Thoracic aorta (tissue), 2 donors: ENCODE measurements at places on chromosomes 2 and 18.
A peak's percentile ranks its signal among the peaks of the same experiment; 100 is the strongest.

GRCh38 chr2:167187049-167187727, 298.9 kb downstream of the XIRP2 start:
- peaks cover 16% of the 10 kb centered on the region for H3K4me1 ChIP-seq
- no peaks in the 10 kb centered on the region for H3K27me3 ChIP-seq
- H3K36me3 ChIP-seq = no peaks in the 10 kb centered on the region

DNA sequence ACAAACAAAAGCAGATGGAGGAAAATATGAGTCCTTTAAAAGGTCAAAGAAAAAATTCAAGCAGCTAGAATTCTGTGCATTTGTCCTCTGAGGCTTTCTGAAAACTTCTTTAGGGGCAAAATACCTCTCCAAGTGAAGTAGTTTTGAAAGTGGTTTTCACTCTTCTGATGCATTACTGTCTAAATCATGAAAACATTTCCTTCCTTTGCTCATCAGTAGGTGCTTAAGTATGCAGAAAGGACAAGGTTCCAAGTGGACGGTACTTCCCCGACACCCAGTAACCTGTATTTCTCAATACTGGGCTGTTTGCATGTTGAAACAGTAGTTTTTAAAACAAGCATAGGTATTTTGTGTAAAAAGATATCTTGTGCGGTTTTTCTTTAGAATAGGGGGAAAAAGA, 189.1 kb upstream of the ERBB4 start:
- no peak for DNase-seq
- no peak overlapping the region for H3K27ac ChIP-seq
- peaks cover 3% of the 10 kb centered on the region for H3K4me1 ChIP-seq
- H3K36me3 ChIP-seq = no peaks in the 10 kb centered on the region
- no peak overlapping the region for H3K4me3 ChIP-seq

- no peaks in the 10 kb centered on the region for H3K4me1 ChIP-seq
- no peak for DNase-seq
- no peak overlapping the region for H3K27ac ChIP-seq
- H3K27me3 ChIP-seq = no peaks in the 10 kb centered on the region
- H3K4me3 ChIP-seq = no peak overlapping the region
Observed at GRCh38 chr2:60948161-60948560, 66.8 kb downstream of the REL start.

- no peak overlapping the region for H3K27ac ChIP-seq
- DNase-seq = no peak
- H3K4me1 ChIP-seq = no peaks in the 10 kb centered on the region
- H3K4me3 ChIP-seq = no peak overlapping the region
Observed at GRCh38 chr18:62898359-62898758, 183.0 kb downstream of the PHLPP1 start.

DNA sequence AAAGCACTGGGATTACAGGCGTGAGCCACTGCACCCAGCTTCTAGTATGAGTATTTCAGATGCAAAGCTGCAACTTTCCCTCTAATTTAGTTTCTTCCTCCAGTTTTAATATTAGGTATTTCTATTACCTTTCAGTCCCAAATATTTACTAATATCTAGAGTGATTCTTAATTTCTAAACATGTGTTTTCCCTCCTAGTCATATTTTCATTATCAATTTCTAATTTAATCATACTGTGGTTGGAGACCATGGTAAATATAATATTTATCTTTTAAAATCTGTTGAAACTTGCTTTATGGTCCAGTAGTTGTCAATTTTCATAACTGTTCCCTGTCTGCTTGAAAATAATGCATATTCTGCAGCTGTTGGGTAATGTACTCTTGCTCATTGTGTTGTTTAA, 245.9 kb upstream of the REV1 start:
- no peaks in the 10 kb centered on the region for H3K36me3 ChIP-seq
- H3K27ac ChIP-seq = no peak overlapping the region
- H3K27me3 ChIP-seq = no peaks in the 10 kb centered on the region
- no peaks in the 10 kb centered on the region for H3K4me1 ChIP-seq
- no peak for DNase-seq
- no peak overlapping the region for H3K4me3 ChIP-seq

GRCh38 chr2:65261676-65262075, 34.0 kb downstream of the ACTR2 start:
- no peaks in the 10 kb centered on the region for H3K27me3 ChIP-seq
- H3K4me1 ChIP-seq = no peaks in the 10 kb centered on the region
- no peak for DNase-seq

DNA sequence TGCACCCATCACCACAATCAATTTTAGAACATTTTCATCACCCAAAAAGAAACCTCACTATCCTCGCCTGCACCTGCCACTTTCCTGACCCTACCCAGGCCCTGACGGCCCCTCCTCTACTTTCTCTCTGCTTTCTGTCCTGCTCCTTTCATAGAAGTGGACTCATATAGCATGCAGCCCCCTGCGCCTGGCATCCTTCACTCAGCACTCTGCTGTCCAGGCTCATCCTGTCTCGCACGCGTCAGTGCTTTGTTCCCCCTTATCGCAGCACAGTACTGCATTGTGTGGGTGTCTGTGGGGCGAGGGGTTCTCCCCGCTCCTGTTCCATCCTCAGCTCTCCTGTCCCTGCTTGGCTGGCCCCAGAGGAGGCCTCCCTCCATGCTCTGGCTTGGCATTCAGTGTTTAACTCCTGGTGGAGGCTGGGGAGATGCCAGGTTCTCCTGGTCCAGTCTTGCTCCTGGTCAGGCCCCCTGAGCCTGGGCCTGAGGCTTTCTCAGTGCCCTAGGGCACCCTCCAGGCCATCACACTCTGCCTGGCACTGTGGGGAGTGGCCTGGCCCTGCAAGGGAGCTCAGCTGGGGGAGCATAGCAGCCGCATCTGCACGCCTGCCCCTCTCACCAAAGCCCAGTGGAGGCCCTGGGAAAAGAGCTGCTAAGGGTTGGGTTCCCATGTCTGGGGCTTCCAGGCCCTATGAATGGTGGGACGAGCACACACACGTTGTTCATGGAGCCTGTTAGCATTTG, 6.6 kb upstream of the TUBB6 start:
- no peaks in the 10 kb centered on the region for H3K27me3 ChIP-seq
- H3K4me3 ChIP-seq = no peak overlapping the region
- H3K36me3 ChIP-seq = no peaks in the 10 kb centered on the region
- no peak overlapping the region for H3K27ac ChIP-seq
- H3K4me1 ChIP-seq = peaks cover 8% of the 10 kb centered on the region

- no peak for DNase-seq
- no peak overlapping the region for H3K4me3 ChIP-seq
- H3K27me3 ChIP-seq = no peaks in the 10 kb centered on the region
- no peaks in the 10 kb centered on the region for H3K36me3 ChIP-seq
- no peak overlapping the region for H3K27ac ChIP-seq
- no peaks in the 10 kb centered on the region for H3K4me1 ChIP-seq
Observed at GRCh38 chr2:95760806-95761525, 169.2 kb downstream of the TRIM43 start.

GRCh38 chr18:63344263-63344662, 22.7 kb downstream of the KDSR start:
- peaks cover 24% of the 10 kb centered on the region for H3K36me3 ChIP-seq
- H3K4me3 ChIP-seq = no peak overlapping the region
- no peaks in the 10 kb centered on the region for H3K27me3 ChIP-seq
- DNase-seq = no peak
- H3K27ac ChIP-seq = no peak overlapping the region

DNA sequence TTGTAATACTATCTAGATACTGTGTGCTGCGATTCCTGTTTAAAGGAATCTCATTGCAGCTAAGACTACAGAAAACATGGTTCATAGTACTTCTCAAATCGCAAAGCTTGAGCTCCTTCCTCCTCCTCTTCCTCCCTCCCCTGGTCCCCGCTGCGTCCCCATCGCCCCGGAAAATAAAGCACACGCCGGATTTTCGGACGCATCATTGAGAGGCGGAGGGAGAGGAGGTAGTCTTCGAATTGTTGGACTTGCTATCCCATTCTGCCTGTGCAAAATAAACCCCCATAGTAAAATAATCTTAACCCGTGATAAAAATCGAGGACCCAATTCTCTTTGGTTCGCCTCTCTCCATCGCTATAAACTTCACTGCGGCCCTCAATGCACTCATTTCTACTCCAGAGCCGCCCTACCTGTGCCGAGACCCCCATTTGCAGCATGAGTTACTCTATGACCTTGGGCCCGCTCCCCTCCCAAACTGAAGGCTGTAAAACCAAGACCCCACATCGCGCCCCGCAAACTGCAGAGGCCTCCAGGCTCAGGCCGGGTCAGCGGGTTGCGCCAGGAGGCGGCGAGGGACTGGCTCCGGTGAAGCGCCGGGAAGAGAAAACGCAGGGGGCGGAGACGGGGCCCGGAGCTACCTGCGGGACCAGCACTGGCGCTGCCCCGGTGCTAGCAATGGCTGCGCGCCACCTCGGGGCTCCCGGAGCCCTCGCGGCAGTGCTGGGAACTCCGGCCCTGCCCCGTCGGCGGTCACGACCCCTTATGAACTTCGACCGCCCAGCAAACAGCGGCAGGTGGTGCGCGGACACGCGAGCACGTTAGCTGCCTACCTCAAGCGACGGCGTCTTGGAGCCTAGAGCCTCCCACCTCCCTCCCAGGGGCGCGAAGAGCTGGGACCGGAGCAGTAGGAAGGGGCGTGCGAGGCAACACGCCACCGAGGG, 649 bp downstream of the ESCO1 start:
- DNase-seq = no peak
- H3K4me3 ChIP-seq = peak overlapping the region; percentile 83
- peaks cover 7% of the 10 kb centered on the region for H3K4me1 ChIP-seq
- H3K27me3 ChIP-seq = no peaks in the 10 kb centered on the region

GRCh38 chr2:226031647-226032501, 632.4 kb downstream of the NYAP2 start:
- H3K36me3 ChIP-seq = no peaks in the 10 kb centered on the region
- H3K27me3 ChIP-seq = no peaks in the 10 kb centered on the region
- peak overlapping the region; percentile 81 for H3K4me3 ChIP-seq
- H3K4me1 ChIP-seq = no peaks in the 10 kb centered on the region
- no peak overlapping the region for H3K27ac ChIP-seq
- DNase-seq = no peak

GRCh38 chr18:51234117-51235008, 36.9 kb upstream of the MEX3C start:
- H3K36me3 ChIP-seq = no peaks in the 10 kb centered on the region
- H3K27ac ChIP-seq = no peak overlapping the region
- no peak overlapping the region for H3K4me3 ChIP-seq
- no peak for DNase-seq
- H3K4me1 ChIP-seq = no peaks in the 10 kb centered on the region
- no peaks in the 10 kb centered on the region for H3K27me3 ChIP-seq

- H3K27me3 ChIP-seq = no peaks in the 10 kb centered on the region
- no peak for DNase-seq
- H3K4me1 ChIP-seq = no peaks in the 10 kb centered on the region
- no peak overlapping the region for H3K4me3 ChIP-seq
Observed at GRCh38 chr2:196949116-196949515, 22.6 kb upstream of the PGAP1 start.

DNA sequence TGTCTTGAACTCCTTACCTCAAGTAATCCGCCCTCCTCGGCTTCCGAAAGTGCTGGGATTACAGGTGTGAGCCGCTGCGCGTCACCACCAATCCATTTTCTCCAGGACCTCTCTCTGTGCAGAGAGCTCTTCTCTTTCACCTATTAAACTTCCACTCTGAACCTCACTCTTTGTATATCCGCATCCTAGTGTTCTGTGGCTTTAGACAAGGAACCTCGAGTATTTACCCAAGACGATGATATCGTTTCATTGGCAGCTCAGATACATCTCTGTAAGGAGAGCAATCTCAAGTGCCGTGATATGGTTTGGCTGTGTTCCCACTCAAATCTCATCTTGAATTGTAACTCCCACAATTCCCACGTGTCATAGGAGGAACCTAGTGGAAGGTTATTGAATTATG, 15.1 kb upstream of the WDR33 start:
- no peaks in the 10 kb centered on the region for H3K36me3 ChIP-seq
- no peaks in the 10 kb centered on the region for H3K4me1 ChIP-seq
- no peak for DNase-seq
- no peak overlapping the region for H3K27ac ChIP-seq

DNA sequence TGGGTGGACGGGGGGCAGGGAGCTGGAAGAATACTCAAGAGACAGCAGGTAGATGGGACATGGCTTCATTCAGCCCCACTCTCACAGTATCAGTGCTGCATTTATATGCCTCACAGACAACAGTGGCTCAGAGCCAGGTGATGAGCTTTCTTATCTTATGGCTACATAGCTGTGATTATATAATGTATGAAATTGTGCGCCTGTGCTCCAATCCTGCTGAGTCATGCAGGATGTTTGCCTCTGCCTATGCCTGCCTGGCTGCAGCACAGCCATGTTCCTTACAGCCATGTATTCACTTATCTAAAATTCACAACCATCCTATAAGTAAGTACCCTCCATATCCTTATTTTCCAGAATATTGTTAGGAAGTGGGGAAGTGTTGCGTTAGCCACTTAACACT, 37.7 kb upstream of the RNF103 start:
- H3K36me3 ChIP-seq = no peaks in the 10 kb centered on the region
- no peaks in the 10 kb centered on the region for H3K27me3 ChIP-seq
- no peak for DNase-seq
- no peak overlapping the region for H3K4me3 ChIP-seq

- peaks cover 1% of the 10 kb centered on the region for H3K36me3 ChIP-seq
- H3K4me1 ChIP-seq = peaks cover 17% of the 10 kb centered on the region
- DNase-seq = no peak
- H3K4me3 ChIP-seq = no peak overlapping the region
Observed at GRCh38 chr2:100561191-100561590, 1.6 kb upstream of the PDCL3 start.

DNA sequence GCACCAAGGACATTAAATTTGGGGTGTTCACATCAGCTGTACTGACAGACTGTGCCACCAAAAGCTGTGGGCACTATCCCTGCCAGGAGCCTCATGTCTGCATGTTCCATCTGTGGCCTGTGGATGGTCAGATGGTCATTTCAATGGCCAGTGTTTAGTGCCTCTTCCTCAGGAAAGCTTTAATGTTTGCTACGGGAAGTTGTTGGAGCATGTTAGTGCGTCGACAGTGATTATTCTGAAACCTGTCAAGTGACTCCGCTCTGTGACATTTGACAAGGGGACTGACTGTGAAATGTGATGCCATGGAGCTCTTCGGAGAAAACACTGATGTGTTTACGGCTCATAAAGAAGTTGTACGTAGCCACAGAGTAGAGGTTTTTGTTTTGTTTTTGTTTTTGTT, 18.7 kb upstream of the RGPD4 start:
- H3K36me3 ChIP-seq = no peaks in the 10 kb centered on the region
- DNase-seq = no peak
- peak overlapping the region; percentile 57 for H3K27ac ChIP-seq
- peaks cover 15% of the 10 kb centered on the region for H3K4me1 ChIP-seq
- no peak overlapping the region for H3K4me3 ChIP-seq
- no peaks in the 10 kb centered on the region for H3K27me3 ChIP-seq

DNA sequence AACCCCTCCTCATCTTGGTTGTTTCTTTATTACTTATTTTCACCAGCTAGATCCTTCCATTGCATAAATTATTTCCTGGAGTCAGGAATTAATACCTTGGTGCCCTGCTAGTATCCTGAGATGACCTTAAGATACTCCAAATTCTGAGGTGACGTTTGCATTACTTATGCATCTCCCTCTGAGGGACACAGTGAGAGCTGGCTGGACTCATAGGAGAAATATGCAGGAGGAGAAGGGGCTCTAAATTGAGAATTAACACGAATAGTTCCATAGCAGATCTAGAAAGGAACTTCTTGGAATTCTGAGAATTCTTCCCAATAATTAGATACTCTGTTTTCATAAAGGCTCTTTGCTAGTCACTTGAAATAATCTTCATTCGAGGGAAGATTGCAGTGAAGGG, 310.6 kb upstream of the ZEB2 start:
- H3K4me3 ChIP-seq = no peak overlapping the region
- H3K4me1 ChIP-seq = no peaks in the 10 kb centered on the region
- H3K36me3 ChIP-seq = no peaks in the 10 kb centered on the region
- no peaks in the 10 kb centered on the region for H3K27me3 ChIP-seq
- no peak overlapping the region for H3K27ac ChIP-seq

- H3K36me3 ChIP-seq = no peaks in the 10 kb centered on the region
- H3K4me3 ChIP-seq = no peak overlapping the region
- DNase-seq = no peak
- no peak overlapping the region for H3K27ac ChIP-seq
- no peaks in the 10 kb centered on the region for H3K27me3 ChIP-seq
Observed at GRCh38 chr2:7867867-7868266, 814.0 kb upstream of the ID2 start.
